ENCODE measurements at places on chromosomes 6 and 20.

- DNase-seq: no peak
These were observed 61.6 kb upstream of the TNFRSF21 start for GRCh38 chr6:47371139-47371869.

DNA sequence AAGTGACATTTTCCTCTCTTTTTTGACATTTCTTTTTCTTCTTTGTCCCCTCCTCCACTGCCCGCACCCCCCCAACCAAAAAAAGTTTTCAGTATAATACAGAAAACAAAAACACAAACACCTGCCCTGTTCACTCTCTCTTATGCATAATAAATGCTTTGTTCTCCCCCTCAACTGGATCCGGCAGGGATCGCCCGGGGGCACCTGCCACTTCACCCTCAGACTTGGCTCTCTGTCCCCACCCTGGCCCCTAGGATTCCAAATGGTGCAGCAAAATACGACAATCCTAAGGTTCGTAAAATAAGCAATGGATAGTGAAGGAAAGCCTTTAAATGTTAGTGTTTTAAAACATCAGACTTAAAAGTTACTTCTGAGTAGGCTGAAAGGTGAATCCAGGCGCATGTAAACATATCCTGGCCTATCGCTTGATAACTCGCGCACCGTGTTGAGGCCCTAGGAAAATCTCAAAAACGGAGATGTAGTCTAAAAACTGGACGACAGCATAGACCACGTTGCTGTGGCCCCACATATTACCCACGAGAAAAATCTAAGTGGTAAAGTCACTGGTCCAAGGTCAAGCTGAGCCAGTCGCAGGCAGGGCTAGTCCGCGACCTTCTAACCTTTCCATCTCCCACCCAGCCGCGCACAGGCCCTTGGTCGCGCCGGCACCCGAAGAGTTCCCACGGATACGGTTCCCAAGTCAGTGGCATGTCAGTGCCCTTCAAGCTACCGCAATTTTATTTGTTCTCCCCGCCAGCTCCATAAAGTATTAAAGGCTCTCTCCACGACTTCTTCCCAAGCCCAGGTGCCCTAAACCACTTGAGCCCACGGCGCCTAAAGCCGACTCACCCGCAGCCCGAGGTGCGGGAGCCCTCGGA, 130.8 kb downstream of the OGFRL1 start:
- DNase-seq: no peak

GRCh38 chr20:57947421-57948179, 237.8 kb upstream of the PMEPA1 start:
- DNase-seq: no peak

GRCh38 chr20:6674831-6675230, 92.7 kb upstream of the BMP2 start:
- no peak for DNase-seq

DNA sequence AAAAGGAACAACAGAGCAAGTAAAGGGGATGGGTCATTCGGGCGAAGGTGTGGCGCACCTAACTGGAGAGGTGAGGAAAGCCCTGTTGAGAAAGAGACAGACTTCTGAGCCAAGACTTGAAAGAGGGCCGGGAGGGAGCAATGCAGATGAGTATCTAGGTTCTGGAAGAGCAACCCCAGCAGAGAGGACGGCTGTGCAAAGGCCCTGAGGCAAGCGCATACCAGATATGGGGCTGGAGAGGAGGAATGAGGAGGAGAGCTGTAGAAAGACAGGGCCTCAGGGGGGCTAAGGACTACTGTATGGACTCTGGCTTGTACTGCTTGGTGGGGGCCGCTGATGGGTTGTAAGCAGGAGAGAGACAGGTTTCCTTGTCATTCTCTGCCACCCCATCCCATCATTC, 21.9 kb downstream of the TRERF1 start:
- DNase-seq: no peak

GRCh38 chr6:106334646-106335448, 9.3 kb upstream of the ATG5 start:
- no peak for DNase-seq

GRCh38 chr6:166545156-166546034, 41.1 kb downstream of the RAMACL start:
- no peak for DNase-seq

DNA sequence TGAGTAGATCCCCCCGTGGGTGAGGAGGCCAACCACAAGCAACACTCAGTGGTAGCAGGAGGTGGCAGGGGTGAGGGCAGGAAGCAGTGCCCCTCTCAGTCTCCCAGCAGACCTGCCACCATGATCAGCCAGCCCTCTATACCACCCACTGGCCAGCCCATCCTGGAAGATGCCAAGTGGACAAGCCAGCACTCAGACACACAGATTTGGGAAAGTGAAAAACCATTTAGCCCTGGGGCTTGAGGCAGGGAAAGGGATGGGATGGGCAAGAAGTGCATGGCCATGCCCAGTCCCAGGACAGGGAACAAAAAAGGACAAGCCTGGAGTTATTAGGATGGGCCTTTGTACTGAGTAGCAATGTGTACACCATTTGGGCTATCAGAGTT, 76.9 kb downstream of the HFE start:
- DNase-seq: no peak

GRCh38 chr6:113147544-113147943, 709.6 kb upstream of the MARCKS start:
- no peak for DNase-seq

- no peak for DNase-seq
These were observed 646.3 kb downstream of the UTRN start for GRCh38 chr6:144931172-144932035.

GRCh38 chr6:169163411-169163901, 90.2 kb downstream of the THBS2 start:
- DNase-seq: no peak

DNA sequence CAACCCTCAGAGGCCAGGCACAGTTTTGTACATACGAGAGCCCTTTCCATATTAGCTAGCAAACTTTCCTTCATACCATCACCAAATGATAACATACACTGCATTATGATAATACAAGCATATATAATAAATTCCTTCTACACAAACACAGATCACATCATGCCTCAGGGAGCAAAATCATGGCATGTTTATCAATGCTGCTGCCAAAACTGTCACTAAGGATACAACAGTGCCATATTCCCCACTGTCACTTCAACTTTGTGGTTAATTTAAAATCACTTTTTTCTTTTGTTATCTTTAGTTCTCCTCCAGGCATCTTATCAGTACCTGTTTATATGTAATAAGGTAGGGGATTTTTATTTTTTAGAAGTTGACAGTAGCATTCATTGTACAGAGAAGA, 196.3 kb downstream of the EPM2A start:
- DNase-seq: no peak

GRCh38 chr6:161954077-161954476, 680.2 kb upstream of the AGPAT4 start:
- no peak for DNase-seq

GRCh38 chr20:37901654-37902503, 1.0 kb upstream of the VSTM2L start:
- no peak for DNase-seq

DNA sequence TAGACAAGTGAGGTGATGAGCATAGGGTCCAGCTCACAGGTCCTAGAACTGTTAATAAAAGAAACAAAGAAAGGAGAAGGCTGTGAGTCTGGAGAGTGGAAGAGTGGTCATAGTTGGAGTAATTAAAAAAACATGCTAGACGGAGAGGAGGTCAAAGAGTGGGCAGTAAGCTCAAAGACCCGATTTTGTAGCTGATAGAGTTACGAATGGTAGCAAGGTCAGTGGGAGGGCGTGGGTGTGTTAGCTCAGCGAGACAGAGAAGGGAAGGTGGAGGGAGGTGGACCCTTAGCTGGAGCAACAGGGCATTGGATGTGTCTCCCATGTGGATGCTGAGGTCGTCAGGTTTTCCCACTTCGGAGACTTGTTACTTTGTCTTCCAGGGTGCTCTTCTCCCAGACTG, 431.7 kb downstream of the CDH26 start:
- no peak for DNase-seq

DNA sequence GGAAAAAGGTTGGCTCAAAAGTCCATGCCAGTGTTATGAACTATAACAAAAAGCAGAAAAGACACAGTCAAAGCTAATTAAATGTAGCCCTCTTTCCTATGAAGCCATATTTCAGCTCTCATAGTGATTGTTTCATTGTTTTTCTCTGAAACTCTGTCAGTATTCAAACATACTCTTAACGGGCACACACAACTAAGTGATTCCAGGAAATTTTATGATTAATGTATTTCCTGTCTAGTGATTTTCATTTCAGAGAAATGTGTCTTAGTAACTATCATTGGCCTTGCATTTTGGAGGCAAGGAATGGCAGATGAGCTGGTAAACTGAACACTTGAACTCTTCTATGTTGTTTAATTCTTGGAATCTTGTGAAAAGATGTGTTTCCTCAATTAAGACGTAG, 68.0 kb downstream of the CLVS2 start:
- no peak for DNase-seq

DNA sequence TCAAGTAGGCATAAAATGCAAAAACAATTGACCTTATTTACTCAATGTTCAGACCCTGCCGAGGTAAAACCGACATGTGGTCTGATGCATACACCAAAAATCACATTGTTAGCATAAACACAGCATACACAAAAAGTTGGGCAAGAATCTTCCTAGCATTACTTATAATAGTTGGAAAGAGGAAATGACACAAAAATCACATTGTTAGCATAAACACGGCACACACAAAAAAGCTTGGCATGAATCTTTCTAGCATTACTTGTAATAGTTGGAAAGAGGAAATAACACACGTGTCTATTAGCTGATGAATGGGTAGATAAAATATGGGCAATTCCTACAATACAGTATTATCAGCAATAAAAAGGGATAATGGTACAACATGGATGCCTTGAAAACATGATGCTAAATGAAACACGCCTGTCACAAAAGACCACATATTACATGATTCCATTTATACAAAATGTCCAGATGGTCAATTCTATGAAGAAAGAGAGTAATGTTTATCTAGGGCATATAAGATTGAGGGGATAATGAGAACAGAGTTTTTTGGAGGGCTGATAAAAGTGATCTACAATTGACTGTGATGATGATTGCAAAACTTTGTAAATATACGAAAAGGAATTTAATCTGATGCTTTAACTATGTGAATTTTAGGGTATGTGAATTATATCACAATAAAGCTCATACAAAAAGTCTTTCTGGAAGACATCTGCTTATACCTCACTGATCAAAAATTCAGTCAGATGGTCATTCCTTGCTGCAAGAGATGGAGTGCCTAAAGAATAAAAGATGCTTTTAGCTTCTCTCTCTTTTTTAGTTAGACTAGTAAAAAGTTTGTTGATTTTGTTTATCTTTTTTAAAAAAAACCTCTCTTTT, 1019.5 kb upstream of the CITED2 start:
- DNase-seq: no peak

- no peak for DNase-seq
These were observed 50.1 kb upstream of the RNF24 start for GRCh38 chr20:4065391-4065844.

- no peak for DNase-seq
These were observed 2.8 kb downstream of the RPS6KA2 start for GRCh38 chr6:166624275-166624674.

- no peak for DNase-seq
These were observed 156.2 kb upstream of the BTBD3 start for GRCh38 chr20:11761497-11761896.

DNA sequence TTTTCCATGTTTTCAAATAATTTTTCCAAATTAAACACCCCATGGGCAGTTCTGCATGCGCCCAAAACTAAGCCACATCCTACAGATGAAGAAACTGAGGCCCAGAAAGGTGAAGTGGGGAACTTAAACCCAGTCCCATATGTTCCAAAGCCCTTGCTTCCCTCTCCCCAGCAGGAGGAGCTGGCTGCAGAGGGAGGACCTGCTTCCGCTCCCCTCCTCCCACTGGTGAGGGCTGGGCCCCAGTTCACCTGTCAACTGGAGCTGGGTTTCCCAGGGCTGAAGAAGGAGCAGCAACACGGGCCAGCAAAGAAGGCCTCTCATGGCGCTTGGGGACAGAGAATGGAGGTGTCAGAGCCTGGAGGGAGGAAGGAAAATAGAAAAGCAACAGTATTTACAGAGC, 1.4 kb upstream of the RBPJL start:
- no peak for DNase-seq

DNA sequence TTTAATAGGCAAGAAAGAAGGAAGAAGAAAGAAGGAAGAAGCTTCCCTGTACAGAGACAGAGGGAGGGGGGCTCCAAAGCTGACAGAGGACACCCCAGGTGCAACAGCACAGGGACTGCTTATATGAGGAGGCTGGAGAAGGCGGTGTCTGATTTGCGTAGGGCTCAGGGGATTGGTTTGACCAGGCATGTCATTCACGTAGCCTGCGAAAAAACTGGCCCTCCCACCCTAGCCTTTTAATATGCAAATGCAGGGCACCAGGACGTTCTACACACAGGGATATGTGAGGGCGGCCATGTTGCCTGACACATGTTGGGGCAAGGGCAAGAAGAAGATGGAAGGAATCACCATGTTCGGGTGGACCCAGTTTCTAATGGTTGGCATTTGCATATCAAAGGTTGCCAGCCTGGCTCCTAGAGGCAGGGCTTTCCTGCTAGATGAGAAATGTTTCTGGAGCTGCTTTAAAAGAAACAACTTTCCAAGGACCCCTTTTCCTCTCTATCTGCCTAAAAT, 305.4 kb upstream of the CDYL start:
- no peak for DNase-seq

DNA sequence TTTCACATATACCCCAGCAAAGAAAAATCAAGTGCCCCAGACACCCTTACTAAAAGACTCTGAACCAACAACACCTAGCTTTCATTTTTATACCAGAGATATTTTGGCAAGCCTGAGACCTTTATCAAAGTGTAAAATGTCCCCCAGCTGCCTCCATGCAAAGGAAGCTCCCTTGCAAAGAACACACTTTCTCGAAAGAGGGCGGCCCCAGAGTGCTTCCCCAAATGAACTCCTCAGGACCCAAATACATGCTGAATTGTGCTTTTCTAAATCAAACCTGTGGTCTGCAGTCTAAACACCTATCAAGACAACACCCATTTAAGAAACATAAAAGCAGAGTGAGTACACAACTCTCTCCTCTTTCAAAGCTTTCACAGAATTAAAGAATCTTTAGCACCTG, 490 bp downstream of the IPCEF1 start:
- no peak for DNase-seq
